ENCODE measurements at places on chromosomes 7 and 10.

DNA sequence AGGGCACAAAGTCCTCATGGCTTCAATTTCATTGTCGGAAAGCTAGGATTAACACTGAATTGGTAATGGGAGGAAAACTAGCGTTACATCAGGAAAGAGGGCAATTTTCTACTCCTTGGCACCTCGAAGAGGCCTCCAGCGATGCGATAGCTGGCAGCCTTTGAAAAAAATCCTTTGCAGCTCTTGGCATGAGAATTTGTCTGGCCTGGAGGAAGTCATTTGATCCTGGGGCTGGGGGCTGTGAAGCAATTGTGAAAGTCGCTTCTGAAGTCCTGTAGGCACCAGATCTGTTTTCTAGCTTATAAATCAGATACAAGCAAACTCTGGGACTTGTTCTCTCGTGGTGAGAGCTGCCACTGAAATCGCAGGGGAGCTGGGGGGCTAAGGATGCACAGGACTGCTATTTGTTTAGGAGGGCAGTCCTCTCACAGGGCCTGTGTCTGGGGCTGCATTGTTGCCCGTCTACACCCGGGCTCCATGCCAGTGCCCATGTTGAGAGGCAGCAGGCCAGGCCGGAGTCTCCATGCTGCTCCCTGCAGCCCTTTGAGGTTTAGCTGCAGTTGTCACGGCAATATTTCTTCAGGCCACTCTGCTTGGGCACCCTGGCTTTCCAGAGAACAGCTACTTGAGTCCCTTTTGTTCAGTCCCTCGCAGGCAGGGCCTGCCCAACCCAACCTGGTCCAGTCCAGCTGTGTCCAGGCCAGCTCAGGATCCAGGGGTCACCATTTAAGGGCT lies 206.8 kb upstream of the LYZL1 start:
- DNase-seq: no peak

GRCh38 chr10:122207596-122207995 lies 63.5 kb upstream of the BTBD16 start:
- DNase-seq: no peak

DNA sequence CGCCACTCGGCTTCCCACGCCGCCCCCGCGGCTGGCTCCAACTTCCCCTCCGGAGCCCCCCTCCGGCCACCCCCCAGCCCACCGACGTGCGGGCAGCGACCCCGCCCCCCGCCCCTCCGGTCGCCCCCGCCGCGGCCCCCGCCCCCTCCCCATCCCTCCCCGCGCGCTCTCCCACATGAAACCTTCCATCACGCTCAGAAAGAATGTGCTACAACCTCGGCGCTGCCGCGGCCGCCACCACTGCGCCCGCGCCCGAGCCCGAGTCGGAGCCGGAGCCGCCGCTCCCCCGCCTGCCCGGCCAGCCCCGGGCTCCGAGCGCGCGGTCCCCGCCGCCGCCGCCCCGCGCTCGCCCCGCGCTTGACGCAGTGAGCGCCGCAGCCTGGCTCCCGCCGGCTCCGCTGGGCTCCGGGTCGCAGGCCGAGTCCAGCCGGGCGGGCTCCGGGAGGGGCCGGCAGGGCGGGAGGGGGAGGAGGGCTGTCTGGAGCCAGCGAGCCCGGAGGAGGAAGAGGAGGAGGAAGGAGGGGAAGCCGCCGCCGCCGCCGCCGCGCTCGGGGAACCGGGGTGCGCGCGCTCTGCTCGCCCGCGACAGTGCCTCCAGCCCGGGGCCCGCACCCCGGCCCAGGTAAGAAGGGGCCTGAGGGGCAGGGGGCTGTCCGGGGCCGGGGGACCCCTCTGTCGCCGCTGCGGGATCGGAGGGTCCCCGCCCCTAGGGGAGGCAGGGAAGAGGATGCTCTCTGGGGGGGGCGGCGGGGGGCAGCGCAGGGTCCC lies 4.3 kb upstream of the ELFN1 start:
- no peak for DNase-seq

GRCh38 chr10:91785830-91786229 lies 12.4 kb upstream of the TNKS2 start:
- no peak for DNase-seq

DNA sequence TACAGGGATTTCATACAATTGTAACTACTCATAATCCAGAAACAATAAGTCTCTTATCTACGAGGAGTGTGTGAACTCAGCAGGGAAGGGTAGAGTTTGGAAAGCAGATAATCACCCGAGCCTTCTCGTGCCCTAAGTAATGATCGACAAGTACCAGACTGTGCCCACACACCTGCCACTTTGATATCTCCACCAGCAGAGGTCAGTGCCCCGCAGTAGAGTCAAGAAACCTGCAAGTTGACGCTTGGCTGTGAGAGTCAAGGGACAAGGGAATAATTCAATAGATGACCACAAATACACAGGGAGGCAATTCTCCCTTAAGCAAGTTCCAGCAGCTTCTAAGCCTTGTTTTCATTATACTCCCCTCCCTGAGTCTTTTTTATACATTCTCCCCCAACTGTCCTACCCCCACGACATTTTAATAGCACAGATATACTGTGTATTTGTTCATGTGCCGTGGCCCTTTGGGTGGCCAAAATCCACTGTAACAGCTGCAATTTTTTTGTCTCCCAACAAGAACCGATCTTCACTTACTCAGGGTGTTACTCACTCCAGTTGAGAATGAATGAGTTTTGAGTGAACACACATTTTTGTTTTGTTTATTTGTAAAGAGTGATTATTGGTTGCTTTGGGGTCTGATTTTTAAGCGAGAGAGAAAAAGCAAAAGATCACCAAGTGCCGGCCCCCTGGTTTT lies 106.9 kb upstream of the RHEB start:
- DNase-seq: no peak

DNA sequence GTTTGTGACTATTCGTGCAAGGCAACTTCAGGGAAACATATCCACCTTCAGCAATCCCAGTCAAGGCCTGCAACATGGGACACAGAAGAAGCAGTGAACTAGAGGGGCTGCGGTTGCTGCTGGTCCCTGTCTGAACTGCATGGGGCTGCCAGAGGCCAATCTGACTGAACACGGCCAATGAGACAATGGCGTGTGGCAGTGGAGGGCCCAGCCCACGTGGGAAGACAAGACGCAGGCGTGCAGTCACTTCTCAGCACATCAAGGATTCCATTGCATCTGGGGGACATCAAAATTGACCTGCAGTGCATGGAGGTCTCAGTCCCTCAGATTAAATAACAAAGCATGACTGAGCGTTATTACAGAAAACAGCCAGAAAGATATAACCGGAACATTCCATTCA lies 215.9 kb downstream of the HECW1 start:
- DNase-seq: no peak

DNA sequence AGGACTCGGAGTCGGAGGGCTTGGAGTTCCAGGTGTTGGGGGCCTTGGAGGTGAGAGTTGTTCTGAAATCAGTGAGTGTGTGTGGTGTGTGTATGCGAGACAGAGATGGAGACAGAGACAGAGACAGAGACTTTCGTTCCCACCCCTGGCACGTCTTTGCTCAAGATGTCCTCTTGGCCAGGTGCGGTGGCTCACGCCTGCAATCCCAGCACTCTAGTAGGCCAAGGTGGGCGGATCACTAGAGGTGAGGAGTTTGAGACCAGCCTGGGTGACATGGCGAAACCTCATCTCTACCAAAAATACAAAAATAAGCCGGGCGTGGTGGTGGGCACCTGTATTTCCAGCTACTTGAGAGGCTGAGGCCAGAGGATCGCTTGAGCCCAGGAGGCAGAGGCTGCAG lies 20.0 kb upstream of the LIMK1 start:
- DNase-seq: no peak

GRCh38 chr10:106189292-106189691 lies 975.2 kb downstream of the SORCS1 start:
- no peak for DNase-seq

GRCh38 chr7:36621396-36621795 lies 102.9 kb downstream of the AOAH start:
- no peak for DNase-seq

DNA sequence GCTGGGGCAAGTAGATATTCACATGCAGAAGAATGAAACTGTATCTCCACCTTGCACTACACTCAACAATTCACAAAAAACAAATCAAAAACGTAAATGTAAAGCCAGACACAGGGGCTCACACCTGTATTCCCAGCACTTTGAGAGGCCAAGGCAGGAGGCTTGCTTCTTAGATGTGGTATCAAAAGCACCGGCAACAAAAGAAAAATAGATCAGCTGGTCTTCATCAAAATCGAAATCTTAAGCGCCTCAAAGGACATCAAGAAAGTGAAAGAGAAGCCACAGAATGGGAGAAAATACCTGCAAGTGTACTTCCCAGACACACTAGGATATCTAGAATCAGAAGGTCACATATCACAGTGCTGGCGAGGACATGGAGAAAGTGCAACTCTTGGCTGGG lies 31.3 kb downstream of the GPER1 start:
- DNase-seq: no peak

DNA sequence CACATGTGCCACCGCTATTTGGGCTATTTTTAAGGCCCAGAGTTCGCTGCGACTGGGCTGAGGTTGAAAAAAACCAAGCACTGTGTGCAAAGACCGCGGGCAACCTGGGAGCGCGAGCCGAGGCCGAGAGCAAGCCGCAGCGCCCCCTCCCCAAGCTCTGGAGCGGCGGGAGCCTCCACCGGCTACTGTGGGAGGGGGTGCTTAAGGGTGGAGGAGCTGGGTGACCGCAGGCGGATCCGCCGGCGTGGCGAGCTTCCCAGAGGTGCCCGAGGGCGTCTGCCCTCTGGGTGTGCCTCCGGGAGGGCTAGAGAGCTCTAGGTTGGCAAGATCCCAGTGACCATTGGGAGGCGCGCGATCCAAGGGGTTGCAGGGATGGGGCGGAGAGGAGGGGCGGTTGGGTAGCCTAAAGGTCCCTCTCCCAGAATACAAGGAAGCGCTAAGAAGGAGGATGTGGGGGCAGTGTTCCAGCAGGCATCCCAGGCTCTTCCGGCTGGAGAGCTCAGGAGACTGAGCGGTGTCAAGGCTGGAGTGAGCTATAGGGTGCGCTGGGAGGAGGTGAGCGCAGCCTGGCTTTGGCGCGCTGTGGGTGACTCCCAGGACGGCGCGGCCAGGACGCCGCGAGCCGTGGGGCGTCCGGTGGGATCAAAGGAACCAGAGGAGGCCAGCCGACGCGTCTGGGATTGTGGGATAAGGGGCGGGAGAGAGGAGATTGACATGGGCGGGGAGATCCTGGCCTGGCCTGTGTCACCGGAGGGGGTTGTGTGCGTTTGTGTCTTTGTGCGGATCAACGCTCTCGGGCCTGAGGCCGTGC lies 8.0 kb downstream of the DLX5 start:
- DNase-seq: no peak

All from cortex of kidney (tissue), 1 donor.